Fibroblast of skin of left biceps (primary cell): ENCODE measurements at places on chromosomes 16 and 17.

GRCh38 chr16:11409398-11409797 is 64.1 kb downstream of the RMI2 start:
- DNase-seq: peak; percentile 67

DNA sequence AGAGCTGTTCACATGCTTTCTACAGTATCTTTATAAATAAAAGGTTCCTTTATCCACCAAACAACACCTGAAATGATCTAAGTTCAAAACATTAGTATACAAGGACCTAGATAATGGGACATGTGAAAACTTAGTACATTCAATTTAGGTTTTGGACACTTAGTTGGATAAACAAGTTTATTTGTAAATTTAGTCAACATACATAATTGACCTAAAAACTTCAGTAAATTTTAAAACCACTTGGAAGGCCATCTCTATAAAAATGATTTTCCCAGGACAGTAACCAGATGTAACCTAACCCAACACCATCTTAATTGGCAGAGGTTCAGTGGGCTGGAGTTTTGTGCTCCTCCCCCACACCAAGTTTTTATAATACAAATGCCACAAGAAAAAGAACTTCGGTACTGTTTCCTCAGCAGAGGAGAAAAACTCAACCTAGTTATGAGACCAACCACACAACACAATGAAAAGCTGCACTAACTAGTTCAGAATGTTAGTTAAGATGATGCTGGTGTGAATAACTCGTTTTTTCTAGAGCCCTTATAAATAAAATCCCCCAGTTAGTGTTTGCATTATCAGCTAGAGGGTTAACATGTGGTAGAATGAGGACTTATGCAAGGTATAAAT is 7.2 kb upstream of the UNK start:
- DNase-seq: no peak

GRCh38 chr16:20765732-20766131 is 1.9 kb downstream of the ACSM3 start:
- no peak for DNase-seq

DNA sequence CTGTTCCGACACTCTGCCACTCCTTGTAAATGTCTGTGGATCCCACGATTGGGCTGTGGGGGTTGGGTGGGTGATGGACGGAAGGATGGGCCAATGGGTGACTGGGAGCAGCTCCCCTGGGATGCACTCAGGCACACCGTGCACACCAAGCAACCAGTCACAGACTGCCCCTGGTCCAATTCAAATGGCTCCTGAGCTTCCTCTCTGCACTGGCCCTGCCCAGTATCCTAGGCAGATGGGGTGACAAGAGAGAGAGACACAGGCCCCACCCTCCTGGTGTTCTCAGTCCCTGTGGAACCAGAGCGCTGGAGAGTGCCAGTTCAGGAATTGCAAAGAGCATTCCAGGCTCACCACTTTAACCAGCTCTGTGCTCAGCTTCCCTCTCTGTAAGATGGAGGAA is 32.8 kb downstream of the BEAN1 start:
- no peak for DNase-seq

DNA sequence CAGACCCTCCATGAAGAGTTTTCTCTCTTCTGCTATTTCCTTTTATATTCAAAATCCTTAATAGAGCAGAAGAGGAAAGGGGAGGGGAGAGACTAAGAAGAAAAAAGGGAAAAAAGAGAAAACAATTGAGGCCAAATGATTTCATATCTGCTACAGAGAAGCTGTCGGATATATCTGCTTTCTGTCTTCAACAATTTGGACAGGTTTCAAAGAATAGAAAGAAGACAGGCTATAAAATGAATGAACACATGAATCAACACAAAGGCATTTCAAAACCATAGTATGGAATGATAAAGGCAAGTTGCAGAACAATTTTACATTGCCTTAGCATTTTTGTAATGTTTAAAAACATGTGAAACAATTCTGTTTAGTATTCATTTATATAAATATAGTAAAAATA is 4.7 kb upstream of the CMTR2 start:
- no peak for DNase-seq

GRCh38 chr17:14052886-14053615 is 16.3 kb upstream of the COX10 start:
- DNase-seq: peak; percentile 41

DNA sequence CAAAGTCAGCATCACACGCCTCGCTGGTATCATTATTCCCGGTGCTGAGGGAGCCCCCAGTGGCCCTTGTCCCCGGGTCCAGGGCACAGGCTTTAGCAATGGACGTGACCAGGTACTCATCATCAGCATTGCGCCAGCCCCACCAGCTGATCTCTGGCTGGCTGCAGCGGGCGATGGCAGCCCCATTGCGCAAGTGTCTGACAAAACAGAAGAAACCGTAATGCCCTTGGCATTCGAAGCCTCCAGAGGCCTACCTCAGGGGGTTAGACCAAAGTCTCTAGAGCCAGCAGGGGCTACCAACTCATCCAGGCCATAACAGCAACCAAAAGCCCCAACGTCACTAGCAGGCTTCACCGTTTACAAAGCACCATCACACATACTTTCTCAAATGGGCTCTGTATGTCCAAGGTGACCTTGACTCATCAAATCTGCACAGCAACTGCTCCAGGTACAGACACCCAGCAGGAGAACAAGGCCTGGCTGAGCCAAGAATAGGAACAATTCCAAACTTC is 7.3 kb downstream of the MTMR4 start:
- no peak for DNase-seq

DNA sequence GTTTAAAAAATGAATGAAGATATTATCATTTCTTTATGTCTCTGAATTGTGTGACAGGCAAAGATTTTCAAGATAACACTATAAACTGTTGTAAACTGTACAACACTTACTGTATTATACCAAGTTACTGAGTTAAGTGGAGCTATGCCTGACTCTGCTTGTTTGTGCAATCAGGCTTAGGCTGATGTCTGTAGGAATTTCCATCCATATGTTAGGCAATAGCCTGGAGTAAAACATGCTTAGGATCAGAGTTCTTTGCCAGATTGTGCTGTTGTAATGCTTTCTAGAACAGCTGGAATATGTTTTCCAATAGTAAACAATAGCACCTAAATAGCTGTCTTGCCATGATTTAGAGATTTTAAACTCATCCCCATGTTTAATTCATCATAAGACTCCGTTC is 1496.7 kb downstream of the CDH11 start:
- no peak for DNase-seq

GRCh38 chr17:29136998-29137730 is 43.0 kb downstream of the MYO18A start:
- DNase-seq: no peak

DNA sequence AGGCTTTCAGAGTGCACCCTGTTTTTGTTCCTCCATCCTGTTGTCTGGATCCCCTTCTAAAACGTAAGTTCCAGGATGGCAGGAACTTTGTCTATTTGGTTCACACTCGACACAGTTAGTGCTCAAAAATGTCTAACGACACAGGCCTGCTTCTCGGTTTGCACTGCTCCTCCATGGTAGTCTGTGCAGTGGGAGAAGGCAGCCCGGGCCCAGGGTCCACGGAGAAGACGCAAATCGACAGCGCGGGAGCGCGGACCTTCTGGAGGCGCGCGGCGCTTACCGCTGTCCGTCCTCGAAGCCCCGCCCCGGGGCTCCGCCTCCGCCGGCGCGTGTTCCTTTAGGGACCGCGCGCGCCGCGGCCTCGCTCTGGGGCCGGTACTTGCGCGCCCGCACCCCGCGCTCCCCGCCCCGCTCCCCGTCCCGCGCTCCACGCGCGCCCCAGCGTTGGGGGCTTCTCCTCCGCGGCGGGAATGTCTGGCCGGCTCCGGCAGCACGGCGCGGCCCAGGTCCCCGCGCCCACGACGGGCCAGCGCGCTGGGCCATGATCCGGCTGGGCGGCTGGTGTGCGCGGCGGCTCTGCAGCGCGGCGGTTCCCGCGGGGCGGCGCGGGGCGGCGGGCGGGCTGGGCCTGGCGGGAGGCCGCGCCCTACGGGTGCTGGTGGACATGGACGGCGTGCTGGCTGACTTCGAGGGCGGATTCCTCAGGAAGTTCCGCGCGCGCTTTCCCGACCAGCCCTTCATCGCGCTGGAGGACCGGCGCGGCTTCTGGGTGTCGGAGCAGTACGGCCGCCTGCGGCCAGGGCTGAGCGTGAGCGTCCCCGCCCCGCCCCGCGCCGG is at the start of gene NT5M:
Gene NT5M, plus strand, starts transcription at position 364 of the 837 bp plus-strand sequence. Its CDS starts 178 bp downstream, at position 542.
- DNase-seq: peak; percentile 22

- DNase-seq: no peak
These were observed 17.7 kb downstream of the BRD7 start for GRCh38 chr16:50351116-50351515.

GRCh38 chr17:81471818-81472456 is 40.7 kb downstream of the ACTG1 start:
- DNase-seq: peak; percentile 91

DNA sequence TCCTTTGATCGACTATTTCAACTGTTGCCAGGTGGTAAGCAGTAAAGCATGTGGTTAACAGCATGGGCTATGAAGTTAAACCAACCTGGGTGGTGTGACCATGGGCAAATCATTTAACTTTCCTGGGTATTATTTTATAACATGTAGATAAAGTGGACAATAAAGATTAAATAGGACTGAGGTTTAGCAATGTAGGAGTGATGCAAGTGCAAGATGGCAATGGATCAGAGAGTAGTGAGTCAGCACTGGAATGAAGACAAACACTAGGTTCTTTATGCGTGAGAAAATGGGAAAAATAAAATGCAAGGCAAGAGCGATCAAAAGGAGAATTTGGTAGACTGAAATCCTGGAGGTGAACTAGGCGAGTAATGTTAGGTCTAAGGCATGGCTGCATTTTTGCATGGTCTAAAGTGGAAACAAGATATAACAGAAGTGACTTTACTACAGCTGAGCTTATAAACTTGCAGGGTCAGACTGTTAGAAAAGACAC is 222.4 kb upstream of the AXIN2 start:
- peak; percentile 75 for DNase-seq

DNA sequence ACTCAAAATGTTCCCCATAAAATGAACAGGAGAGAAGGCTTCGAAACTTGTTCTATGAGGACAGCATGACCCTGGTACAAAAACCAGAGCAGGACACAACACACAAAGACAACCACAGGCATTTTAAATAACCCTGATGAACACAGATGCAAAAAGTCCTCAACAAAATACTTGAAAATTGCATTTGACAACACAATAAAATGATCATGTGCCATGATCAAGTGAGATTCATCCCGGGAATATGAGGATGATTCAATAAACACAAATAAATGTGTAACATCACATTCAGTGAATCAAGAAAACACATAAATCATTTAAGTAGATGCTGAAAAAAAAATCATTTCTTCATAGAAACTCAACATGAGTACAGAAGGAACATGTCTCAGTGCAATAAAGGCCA is 208.4 kb upstream of the WSB1 start:
- no peak for DNase-seq

GRCh38 chr17:8818654-8819330 is 19.6 kb upstream of the MFSD6L start:
- DNase-seq: no peak
